Lung microvascular endothelial cell (primary cell): ENCODE measurements at places on chromosomes 2 and 18.

DNA sequence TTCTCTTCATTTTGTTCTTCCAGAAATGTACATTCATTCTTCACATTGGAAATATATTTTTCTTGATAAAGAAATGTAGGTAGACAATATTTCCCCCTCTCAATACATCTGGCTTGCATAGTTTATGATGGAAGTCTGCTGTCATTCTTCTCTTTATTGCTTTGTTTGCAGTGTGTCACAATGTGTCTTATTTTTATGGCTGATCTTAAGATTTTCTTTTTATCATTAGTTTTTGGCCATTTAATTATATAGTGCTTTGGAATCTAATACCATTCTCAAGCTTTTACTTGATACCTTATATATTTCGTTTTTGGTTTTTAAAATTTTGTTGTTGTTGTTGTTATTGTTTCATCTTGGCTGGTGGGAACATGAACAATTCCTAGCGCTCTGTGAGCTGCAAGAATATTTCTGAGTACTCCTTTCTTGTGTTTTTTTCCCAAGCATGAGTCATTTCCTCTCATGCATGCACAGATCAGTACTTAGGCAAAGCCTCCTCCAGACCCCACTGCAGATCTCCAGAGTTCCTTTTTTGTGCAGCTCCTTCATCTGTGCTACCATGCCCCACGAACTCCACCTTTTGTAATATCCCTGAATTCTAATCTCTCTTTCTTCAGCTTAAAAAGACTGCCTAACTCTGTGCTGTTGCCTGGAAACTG, 13.7 kb upstream of the MMADHC start:
- no peak for DNase-seq

- DNase-seq: no peak
Measured at GRCh38 chr2:39401319-39401718, 35.8 kb downstream of the MAP4K3 start.

- DNase-seq: no peak
Measured at GRCh38 chr2:211344289-211344688, 787.9 kb downstream of the CPS1 start.

DNA sequence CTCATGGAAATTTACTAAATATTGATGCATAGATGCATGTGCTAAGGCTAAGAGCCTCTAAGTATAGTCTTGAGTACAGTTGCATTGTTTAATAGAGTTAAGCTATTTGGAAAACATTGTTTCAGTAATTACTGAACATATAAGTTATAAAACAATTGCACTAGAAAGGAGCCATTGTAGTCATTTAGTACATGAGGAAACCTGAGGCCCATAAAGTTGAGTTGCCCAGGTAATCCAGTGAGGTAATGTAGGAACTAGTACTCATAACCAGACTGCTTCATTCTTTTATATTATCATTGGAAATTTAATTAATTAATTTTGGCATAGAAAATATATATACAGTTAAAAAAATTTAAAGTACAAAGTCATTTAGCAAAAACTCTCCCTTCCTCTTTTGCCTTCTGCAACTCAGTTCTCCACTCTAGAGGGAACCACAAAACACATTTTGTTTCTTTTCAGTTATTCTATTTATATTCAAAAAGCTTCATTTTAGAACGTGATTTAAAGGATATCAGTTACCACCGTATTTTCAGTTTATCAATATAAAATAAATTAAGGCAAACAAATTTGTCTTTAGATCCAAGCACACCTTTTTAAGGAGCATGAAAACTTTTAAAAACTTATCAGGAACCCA, 27.8 kb upstream of the TBR1 start:
- DNase-seq: no peak

DNA sequence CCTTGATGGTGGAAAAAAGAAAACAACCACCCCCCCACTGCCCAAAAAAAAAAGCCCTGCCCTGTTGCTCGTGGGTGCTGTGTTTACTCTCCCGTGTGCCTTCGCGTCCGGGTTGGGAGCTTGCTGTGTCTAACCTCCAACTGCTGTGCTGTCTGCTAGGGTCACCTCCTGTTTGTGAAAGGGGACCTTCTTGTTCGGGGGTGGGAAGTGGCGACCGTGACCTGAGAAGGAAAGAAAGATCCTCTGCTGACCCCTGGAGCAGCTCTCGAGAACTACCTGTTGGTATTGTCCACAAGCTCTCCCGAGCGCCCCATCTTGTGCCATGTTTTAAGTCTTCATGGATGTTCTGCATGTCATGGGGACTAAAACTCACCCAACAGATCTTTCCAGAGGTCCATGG, 28.0 kb downstream of the MAL start:
- DNase-seq: no peak

DNA sequence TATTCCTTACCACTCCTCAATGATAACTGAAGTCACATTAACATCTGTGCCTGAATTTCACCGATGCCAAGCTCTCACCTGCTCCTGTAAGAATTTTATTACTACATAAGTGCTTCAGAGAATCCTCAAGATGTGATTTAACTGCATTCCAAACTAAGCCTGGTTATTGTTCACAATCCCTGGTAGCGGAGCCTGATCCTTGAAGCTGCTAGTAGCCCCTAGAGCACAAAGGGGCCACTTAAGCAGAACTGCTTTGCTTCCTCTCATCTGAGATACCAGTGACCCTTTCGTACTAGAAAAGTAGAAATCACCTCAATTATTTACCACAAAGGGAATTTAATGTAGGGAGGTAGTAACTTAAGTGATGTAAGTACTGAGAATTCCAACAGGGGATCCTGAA, 529.6 kb downstream of the CPS1 start:
- no peak for DNase-seq

DNA sequence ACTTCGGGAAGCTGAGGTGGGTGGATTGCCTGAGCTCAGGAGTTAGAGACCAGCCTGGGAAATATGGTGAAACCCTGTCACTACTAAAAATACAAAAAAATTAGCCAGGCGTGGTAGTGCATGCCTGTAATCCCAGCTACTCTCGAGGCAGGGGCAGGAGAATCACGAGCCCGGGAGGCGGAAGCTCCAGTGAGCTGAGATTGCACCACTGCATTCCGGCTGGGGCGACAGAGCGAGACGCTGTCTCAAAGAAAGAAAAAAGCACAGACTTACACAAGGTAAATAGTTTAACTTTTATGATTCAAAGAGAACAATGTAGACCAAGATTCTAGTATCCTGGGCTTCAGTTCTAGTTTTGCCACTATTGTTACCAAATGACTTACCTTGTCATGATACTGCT, 37.4 kb downstream of the NCKAP1 start:
- no peak for DNase-seq

- DNase-seq: no peak
Measured at GRCh38 chr2:2266699-2267449, 64.2 kb downstream of the MYT1L start.

DNA sequence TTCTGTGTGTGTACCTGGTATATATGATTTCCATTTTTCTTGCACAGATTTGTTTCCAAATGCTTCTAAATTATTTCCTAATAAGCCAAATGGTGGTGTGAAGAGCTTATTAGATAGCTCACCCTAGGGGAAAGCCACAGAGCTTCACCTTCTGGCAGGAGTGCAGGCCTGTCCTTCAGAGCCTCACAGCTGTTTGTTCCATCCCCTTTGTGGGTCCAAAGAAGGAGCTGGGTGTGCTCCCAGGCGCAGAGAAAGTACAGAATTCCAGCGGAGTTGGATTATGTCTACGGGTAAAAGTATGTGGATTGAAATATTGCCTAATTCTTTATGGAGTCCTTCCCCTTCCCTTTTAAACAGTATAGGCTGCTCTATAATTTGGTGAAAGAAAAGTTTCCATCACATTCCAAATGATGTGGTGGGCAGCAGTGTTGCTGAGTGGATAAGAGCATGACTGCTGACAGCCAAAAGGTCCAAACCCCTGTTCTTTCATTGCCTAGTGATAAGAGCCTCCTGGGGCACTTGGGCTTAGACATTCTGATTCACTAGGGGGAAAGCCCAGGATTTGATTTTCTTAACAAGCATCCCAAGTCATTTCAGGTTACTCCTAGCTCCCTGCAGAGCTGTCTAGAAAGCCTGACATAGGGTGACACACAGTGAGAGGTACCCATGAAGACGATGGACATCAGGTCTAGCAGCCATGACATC, 86.6 kb downstream of the WDSUB1 start:
- no peak for DNase-seq

- DNase-seq: peak; percentile 41
Measured at GRCh38 chr2:71778514-71778913, 325.2 kb downstream of the DYSF start.

DNA sequence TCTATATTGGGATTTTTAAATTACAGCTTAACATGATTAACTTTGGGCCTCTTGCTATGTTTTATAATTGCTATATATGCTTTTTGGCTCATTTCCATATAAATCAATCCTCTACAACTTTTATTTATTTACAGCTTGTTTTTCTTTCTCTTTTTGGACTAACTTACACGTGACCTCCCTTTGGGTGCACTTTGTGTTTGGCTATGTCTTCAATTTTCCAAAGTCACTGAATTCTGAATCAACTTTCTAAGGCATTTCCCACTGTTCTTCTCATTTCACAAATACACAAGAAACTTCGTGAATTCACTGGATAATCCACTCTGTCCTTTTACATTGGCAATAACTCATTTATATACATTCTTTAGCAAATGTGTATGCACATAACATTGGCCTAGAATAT, 5.4 kb upstream of the CPS1 start:
- DNase-seq: no peak

GRCh38 chr2:85741833-85742455, 11.8 kb upstream of the ATOH8 start:
- peak; percentile 82 for DNase-seq

GRCh38 chr2:225025917-225026571, 16.2 kb downstream of the DOCK10 start:
- peak; percentile 69 for DNase-seq

DNA sequence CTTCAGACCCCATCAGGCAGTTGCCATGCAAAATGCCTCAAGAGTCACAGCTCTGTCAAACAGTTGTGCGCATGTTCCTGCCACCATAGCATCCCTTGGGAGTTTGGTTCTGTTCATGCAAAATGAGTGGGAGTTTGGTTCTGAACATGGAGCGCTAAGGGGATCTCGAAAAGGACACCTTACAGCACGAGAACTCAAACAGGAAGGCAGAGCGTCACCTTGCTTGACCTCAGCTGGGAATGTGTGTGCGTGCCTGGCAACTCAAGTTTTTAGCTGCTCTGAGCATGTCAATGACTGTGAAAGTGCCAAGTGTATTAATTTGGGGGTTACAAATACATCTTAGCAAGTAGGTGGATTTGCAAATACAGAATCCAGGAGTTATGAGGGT, 16.6 kb downstream of the MALL start:
- DNase-seq: peak; percentile 67

- DNase-seq: no peak
Measured at GRCh38 chr2:57809230-57809629, 237.4 kb upstream of the VRK2 start.

DNA sequence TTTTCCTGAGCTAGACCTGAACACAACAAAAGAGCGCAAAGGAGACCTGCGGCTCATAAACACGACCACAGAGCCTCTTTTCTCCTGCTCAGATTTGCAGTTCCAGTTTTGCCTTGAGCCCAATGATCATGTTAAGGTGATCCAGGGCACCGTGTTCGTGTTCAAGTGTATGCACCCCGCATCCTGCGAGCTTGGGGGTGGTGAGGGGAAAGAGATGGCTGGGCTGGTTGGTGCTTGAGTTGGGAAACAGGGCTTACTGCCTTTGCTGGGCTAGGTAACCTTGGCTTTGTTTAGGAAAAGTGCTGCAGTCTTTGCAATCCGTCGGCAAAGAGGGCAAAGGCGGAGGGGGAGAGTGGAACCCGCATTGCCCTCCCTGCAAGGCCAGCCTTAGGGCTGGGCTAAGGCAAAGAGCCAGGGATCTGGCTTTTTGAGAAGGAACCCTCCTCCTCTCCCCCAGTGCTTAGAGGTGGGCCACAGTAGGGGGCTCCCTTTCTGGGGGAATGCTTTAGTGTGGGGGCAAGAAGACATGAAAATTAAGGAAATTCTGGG, 1.3 kb downstream of the HOXD10 start:
- DNase-seq: no peak

GRCh38 chr18:11310476-11311086, 161.2 kb upstream of the PIEZO2 start:
- peak; percentile 37 for DNase-seq

- DNase-seq: no peak
Measured at GRCh38 chr2:218060118-218060517, 8.9 kb upstream of the RUFY4 start.

GRCh38 chr2:171482877-171483276, 39.4 kb upstream of the CYBRD1 start:
- no peak for DNase-seq

DNA sequence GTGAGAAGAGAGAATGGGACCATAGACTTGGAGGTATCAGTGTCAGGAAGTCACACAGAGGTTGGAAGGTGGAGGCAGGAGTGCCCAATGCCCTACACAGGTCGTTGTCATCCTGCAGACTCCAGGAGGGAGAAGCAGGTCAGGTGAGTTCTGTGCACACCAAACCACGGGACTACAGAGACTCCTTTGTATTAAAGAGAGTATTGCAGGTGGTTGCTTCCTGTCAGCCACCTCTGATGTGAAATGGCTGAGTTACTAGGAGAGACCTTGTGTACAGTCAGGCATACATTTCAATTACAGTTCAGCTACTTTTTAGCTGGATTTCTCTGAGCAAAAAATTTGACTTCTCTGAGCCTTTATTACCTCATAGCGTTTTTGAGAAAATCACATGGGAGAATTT, 51.6 kb downstream of the SPP2 start:
- no peak for DNase-seq

- DNase-seq: no peak
Measured at GRCh38 chr18:26556573-26556972, 8.2 kb upstream of the KCTD1 start.
